Dorsolateral prefrontal cortex (tissue), 122 donors: ENCODE measurements at places on chromosomes 1 and 21. TPM values are rescaled to one million over a fixed set of nuclear protein-coding genes. Genes with fewer than 3 reads are reported as not detected.

Gene MRPL39
- 27.4 TPM for total RNA-seq

Gene FMO2
- total RNA-seq, result 2.7 TPM

Gene HCRTR1
- total RNA-seq, result 0.75 TPM

Gene TSPEAR
- not detected for total RNA-seq

Gene ZYG11A
- total RNA-seq, result not detected

Gene MANEAL
- 20.8 TPM for total RNA-seq

Gene C1orf87
- total RNA-seq, result 0.75 TPM

Gene ARHGEF10L
- total RNA-seq, result 30.3 TPM

Gene CYP4A11
- not detected for total RNA-seq
